RPMI8226 (cell line): ENCODE measurements at places on chromosomes 2 and 18.

DNA sequence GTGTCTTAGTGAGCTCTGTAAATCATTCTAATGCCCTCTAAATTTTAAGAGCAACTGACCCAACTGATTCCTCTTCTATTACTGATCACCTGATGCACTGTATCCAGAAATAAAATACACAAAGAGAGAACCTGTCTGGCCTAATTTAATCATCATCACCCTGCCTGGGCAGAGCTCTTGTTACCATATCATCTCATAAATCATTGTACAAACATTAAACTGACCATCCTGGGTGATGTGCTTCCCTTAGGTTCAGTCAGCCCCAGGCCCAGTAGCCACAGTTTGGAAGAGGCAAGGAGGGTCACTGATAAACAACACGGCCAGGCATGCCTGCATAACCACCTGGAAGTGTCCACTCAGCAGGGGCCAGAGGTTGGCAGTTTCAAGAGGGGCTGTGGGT lies 22.7 kb upstream of the ACMSD start:
- DNase-seq: no peak

- DNase-seq: no peak
These were observed 3.6 kb upstream of the DLX2 start for GRCh38 chr2:172106108-172106961.

GRCh38 chr2:96143848-96144480 lies 1.3 kb downstream of the DUSP2 start:
- peak; percentile 79 for DNase-seq

DNA sequence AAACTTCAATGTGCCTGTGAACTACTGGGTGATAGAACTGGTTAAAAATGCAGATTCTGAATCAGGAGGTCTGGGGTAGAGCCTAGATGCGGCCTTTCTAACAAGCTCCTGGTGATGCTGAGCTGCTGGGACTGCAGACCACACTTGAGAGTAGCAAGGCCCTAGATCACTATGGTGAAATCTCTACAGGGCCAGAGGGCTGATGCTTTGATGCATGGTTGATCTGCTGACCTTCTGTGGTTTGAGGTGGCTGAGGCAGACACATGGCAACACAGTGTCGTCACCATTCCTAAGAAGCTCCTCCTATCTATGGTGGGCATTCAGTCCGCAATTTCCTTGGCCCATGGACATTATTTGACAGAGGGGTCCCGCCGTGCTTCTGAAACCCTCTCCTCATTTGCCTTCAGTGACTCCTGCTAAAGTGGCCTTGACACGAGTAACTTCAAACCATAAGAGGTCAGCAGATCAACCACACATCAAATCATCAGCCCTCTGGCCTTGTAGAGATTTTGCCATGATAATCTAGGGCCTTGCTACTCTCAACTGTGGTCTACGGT lies 19.8 kb downstream of the CCDC68 start:
- DNase-seq: no peak

DNA sequence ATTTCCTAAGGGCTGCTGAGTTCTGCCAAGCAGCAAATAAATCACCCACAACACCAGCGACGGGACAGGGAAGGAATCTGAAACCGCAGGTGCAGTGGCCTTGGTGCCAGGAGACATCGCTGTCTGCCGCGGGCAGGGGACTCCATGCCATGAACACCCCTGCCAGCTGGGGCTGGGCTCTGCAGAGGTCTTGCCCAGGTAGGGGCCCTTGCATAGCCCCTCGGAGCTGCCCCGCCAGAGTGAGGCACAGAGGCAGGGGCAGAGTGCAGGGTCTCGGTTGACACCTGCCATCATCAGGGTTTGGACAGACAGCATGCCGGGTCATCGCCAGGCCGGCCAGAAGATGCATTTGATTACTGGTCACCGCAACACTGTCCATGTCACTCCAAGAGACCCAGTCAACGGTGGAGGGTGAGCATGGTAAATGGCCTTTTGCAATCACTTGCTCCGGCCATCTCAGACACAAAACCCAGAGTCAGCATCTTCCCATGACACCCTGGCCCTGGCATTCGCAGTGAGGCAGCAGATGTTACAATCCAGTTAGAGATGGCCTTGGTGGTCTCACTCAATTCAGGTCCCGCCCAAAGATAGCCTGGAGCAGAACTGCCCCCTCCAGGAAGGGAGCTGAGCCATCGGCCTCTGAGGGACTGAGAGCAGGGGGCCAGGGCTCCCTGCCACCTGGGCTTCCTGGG lies 255.4 kb downstream of the NDUFA10 start:
- peak; percentile 63 for DNase-seq

DNA sequence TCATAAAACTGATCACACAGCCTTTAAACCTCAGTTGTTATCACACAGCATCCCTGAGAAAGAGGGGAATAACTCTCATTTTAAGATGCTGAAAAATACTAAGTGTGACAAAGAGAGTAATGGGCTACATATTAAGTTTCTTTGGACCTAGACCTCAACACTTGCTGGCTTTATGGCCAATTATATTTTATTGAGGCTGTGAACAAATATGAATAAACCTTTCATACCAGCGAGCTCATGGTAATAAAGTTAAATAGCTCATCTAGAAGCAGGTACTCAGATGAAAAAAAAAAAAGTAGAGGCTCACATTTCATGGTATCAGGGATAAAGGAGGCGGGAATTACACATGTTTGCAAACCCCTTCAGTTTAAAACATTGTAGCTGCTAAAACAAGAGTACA lies 75.7 kb downstream of the DOCK10 start:
- DNase-seq: no peak

DNA sequence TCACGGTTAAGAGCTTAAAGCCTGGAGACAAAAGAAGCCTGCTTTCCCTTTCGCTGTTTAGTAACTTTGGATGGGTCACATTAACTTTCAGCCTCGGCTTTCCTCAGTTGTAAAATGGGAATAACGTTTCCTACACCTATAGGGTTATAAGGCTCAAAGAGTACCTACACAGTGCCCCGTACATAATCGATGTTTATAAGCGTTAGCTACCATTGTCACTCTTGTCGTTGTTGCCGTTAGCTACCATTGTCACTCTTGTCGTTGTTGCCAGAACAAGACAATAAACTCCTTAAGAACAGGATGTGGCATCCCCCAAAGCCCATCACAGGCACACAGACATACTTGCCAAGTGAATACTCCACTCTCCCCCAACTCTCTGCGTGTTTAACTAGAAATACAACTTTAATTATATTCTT lies 901 bp upstream of the MFSD6 start:
- DNase-seq: no peak

GRCh38 chr18:3156325-3156640 lies 63.5 kb downstream of the MYOM1 start:
- no peak for DNase-seq

GRCh38 chr2:210540900-210541289 lies 15.5 kb upstream of the CPS1 start:
- no peak for DNase-seq

- DNase-seq: peak; percentile 2
These were observed 42.3 kb downstream of the FAM124B start for GRCh38 chr2:224359569-224359968.

GRCh38 chr2:4381049-4381448 lies 677.7 kb downstream of the DCDC2C start:
- DNase-seq: no peak

DNA sequence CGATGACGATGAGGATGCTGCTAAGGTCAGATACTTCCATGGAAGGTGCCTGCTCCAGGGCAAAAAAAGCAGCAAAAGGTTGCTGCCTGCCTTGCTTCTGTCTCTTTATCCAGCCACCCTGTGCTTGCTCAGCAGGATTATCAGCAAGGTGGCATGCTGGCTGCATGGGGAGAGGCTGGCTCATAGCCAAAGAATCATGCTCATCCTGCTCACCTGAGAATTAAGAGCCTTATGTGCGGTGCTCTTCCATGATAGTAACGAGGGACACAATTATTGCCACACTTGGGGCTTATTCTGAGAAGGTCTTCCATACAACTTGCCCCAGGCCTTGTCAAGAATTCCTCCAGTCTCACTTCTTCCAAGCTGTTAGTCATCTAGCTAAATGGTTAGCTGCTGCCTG lies 60.4 kb upstream of the SEC11C start:
- peak; percentile 61 for DNase-seq

GRCh38 chr2:127508631-127509034 lies 17.7 kb downstream of the IWS1 start:
- no peak for DNase-seq

- peak; percentile 87 for DNase-seq
These were observed 30.4 kb downstream of the SRSF7 start for GRCh38 chr2:38720613-38721241.

DNA sequence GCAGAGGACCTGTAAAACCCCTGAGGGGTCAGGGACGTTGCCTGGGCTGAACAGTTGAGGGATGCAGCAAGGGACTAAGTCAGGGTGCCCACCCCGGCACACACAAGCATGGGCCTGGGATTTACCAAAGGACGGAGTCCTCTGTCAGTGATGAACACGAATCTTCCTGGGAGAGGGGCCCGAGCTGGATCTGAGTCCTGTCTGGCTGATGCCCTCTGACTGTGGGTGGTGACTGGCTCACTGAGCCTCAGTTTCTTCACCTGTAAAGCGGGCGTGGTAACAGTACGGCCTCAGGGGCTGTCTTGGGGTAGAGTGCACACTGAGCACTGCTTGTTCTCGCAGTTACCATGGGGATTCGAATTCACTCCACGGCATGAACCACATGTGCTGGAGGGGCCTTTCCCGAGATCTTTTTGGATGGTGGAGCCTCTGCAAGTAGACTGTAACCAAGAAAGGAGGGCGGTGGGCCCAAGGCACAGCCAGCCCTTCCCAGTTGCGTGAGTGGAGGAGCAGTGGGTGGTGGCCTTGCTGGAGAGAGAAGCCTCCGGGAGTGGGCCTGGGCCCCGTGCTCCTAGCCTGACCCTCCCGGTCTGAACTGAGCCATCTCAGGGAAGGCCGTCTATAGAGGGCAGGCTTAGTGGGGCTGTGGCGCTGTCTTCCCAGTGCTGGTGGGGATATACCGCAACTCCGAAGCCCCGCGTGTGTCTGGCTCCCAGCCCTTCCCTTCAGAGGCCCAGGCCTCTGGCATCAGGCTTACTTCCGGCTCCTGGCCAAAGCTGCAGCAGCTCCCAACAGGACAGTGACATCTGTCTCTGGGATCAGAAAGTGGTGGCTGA lies 130.8 kb upstream of the HS6ST1 start:
- DNase-seq: no peak

DNA sequence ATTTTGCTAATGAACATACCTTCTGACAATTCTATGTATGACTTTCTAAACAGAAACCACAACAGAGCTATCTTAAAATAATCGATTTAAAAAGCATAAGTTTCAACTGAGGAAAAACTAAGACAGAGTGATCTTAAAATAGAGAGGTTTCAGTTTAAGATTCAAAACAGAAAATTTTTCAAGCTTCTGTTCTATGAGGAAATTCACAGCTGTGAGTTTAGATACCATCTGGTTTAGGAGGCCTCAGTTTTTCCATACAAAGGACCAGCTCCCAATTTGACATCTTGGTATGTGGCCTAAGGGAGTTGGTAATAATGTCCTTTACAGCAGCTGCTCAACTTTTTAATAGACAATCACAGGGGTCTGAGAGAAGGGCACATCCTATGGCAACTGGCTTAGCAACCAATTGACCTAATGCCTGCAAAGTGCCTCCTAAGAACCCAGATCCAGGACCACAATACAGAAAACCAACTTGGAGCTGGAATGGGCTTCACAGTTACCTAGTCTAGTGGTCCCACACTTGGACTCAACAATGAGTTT lies 39.7 kb downstream of the MDH1 start:
- no peak for DNase-seq

DNA sequence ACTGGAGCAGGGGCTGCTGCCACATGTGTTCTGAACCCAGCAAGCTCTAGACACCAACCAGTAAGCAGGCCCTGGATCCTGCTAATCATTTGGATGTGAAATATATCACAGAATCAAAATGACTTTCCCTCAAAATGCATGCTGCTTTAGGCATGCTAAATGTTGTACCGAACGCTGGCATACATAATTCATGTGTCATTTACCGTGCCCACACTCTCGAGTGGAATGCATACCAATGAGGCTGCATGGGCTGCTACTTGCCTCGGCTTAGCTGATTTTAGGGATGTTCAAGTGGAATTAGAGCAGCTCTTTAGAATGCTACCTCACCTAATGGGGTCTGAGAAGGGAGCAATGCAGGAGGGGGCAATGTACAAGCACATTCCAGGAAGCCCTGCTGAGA lies 509.6 kb upstream of the RAB6C start:
- DNase-seq: no peak

- no peak for DNase-seq
These were observed 94.1 kb upstream of the ACAA2 start for GRCh38 chr18:49907346-49907929.

GRCh38 chr2:198438331-198438730 lies 633.9 kb downstream of the PLCL1 start:
- DNase-seq: no peak

GRCh38 chr2:122543815-122544214 lies 788.4 kb downstream of the TSN start:
- no peak for DNase-seq
